Foreskin melanocyte (primary cell): ENCODE measurements at places on chromosomes 12 and 14.

DNA sequence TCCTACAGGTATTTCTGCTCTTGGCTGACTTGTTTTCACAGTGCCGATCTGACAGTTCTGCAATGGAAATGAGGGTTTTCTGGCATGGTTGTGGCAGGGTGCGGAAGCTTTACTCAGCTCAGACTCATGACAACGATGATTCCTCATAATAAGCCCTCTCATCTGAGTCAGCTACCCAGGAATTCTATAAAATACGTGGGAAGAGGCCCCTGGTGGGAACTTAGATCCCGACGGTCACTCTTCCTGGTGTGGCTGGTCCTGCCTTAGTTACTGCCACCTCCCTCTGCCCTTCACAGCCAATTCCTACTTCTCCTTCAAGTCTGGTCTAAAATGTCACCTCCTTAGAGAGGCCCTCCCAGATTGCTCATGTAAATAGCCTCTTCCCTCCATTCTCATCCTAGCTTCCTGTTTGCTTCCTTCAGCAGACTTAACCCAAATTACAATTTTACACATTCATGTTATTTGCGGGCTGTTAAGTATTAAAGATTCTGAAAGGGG is 104.2 kb upstream of the MAP1LC3B2 start:
- peak; percentile 40 for DNase-seq

DNA sequence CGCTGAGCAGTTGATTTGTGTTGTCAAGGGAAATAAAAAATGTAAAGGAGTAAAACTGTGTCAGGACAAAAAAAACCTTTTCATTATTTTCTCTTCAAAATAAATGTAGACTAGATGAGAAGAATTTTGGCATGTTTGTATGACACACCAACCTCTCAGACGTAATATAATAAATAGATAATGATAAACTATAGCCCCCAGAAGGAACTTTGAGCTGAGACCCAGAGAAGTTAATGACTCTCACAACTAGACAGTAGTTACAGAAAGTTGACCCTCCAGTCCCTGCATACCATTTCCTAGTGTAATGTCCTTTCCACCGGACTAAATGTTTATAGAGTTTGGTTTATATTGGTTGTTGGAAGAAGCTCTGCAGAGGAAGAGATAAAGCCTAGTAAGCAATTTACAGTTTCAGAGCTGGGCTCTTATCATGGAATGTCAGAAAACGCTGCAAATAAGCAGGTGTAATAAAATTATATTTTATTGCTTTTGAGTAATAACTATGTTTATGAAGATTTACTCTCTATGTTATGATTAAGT is 97.3 kb downstream of the TRHDE start:
- DNase-seq = no peak

DNA sequence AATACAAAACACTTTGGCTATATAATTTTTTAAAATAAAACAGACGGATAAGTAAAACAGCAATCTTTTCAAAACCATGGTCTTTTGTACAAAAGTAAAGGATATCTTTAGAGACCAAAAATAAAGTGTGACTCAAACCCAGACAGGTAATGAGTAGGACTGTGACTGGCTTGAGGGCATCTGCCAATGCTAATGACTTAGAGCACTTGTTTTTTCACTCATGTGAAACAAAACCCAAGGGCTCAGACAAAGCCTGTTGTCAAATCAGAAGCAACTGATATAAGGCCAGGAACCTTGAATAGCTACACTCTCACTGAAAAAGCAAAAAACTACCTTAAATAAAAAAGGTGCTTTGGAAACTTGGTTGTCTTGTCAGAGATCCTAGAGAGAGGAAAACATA is 357.4 kb downstream of the TMEM117 start:
- DNase-seq = no peak

DNA sequence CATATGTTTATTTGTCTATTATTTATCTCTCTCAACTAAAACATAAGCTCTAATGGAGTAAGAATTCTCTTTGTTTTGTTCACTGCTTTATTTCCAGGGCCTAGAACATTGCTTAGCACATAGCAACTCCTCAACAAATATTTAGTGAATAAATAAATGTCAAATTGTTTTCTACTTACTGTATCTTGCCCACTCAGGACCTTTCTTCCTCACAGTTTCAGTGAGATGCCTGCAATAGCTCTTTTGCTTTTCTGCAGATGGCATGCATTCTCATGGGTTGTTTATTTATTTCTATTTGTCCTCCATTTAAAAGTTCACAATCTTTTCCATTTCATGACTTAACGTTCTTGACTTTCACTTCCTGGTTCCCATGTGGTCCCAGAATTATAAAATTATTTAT is 94.9 kb upstream of the TTC7B start:
- DNase-seq = no peak

- no peak for DNase-seq
Measured at GRCh38 chr14:22980672-22981089, 1.7 kb downstream of the AJUBA start.

- peak; percentile 45 for DNase-seq
Measured at GRCh38 chr12:92784797-92785562, 82.2 kb downstream of the PLEKHG7 start.

DNA sequence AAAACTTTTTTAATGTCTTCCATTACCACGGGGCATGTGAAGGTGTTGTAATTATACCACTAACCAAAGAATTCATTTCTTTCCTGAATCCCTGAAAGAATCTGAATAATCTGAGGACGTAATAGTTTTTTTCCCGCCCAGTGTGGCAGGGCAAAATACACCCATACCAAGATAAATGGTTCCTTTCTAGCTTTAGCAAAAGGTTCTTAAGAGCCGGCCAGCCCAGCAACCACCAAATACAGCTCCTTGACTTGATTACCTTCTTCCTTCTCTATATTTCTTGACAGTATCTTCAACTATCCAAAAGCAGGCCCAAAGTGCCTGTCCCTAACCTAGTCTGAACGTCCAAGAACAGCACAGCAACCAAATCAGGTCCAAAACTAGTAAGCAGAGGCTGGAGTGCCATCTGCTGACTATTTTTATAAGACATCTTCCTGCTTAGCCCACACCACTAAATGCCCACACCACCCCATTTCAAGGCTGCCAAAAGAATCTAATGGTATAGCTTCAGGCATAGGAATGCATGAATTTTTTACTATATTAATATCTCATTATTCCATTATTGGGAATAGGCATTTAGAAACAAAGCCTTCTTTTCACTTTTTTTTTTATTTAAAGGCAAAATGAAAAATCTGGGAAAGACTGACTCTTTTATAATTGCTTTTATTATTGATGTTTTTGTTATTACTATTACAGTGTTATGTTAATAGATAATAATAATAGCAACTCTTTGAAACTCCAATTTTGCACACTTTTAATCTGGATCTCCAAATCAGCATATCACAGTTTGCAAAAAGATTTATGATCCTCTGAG is 524.4 kb downstream of the MED13L start:
- DNase-seq = peak; percentile 44

GRCh38 chr12:56834886-56835285 is 71.8 kb downstream of the HSD17B6 start:
- no peak for DNase-seq

GRCh38 chr12:1926251-1926657 is 7.8 kb upstream of the CACNA2D4 start:
- DNase-seq = no peak

DNA sequence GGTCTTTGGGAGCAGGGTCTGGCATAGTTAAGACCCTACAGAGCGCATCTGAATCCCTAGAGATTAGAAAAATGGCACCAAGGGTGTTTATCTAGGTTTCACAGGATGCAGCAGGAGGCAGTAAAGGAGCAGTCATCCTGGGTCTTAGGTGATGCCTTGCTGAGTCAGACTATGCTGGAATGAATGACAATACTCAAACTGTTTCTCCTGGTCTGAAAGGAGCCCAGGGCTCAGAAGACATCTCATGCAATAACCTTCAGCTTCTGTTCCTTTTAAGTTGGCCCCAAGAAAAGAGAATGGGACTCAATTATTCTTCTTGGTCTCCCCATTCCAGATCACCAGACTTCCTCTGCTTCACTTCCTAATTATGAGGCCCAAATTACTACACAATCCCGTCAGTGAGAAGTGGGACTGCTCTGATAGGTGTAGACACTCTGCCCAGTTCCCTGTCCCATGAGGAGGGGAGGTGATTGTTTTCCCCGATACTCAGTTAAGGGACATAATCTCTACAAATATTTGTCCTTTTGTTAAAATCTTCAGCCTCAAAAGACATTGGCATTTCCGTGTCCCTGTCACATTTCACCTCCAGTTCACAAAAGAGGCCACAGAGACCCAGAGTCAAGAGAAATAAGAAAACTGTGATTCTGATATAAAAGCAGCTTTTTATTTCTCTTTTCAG is 14.8 kb upstream of the APOF start:
- DNase-seq = no peak

- DNase-seq = no peak
Measured at GRCh38 chr12:19932413-19932812, 435.9 kb upstream of the PDE3A start.

DNA sequence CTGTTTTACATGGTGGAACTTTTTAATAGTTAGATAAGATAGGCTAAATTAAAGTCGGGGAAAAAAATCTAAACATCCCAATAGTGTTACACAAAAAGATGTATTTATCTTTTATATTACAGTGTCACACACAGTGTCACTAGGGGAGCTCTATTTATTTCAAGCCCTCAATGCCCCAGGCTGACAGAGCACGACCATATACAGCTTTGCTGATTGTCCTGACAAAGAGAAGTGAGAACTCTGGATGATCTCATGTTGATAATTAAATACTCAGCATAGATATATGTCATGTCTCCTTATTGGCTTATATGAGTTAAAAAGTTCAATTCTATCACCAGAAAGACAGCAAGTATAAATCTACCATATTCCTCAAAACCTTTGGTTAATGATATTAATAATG is 594.3 kb downstream of the LRFN5 start:
- no peak for DNase-seq

- DNase-seq = peak; percentile 37
Measured at GRCh38 chr14:79543967-79544697, 667.2 kb downstream of the DIO2 start.

DNA sequence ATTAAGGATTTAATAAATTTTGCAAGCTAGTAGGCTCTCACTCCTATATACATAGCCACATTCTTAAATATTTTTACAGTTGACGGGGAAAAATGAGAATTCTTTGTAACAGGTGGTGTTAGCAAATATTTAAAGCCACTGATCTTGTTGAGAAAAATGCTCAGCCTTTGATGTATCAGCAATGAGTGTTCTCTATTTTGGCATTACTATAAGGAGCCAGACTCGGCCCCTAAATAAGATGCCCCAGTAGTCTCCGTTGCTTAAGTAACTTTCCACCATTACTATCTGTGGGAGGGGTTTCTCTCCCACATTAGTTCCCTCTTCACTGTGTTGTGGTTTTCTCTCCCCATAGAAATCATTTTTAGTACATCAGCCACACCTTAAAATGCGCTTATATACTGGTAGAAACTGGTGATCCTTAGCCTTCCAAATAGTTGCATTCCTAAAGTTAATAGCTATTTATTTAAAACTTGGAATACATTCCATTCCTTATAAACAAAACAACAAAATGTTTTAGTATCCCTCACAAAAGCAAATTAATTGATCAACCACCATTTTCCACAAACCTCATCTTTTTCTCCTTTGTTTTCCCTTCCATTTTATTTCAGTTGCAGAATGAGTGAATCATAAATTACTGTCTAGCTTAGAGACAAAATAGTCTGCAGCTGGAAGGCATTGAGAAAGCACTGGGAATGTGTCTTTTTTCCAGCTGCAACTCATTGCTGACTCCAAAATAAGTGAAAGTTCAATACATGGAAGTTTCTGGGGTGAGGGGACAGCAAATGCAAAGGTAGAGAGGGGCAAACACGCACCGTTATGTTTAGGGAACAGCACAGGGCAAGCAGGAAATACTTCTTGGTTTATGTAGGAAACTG is 84.7 kb upstream of the FERMT2 start:
- DNase-seq = no peak

DNA sequence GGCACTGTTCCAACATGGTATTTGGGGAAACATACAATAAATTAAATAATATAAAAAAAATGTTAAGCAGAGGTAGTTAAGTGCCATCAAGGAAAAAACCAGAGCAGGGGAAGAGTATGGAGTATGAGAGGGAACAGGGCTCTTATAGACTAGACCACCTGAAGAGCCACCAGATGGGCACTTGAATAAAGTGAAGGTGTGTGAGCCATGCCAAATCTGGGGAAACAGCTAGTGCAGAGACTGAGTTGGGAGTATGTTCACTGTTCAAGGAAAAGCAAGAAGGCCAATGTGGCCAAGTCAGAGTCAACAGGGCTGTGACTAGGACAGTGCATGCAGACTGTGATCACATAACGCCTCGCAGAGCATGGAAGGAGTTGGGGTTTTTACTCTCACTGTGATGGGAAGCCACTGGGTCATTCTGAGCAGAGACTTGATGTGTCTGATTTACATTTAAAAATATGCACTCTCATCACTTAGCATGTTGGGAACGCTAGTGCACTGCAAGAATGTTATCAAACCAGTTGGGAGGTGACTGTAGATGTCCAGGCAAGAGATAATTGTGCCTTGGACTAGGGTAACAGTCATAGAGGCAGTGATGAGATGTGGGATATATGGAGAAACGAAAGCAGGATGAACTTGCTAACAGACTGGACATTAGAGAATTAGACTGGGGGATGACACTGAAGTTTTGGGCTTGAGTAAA is 25.6 kb downstream of the NDUFA12 start:
- no peak for DNase-seq
